Activated naive CD4-positive, alpha-beta T cell treated with anti-CD3 and anti-CD28 coated beads, Interleukin-2, amount 10 ng/mL, durations not matched to agents 7 days and 5 days (primary cell): ENCODE measurements at places on chromosomes 16 and 17.

GRCh38 chr17:54771409-54771915, 129.2 kb upstream of the TOM1L1 start:
- H3K4me3 ChIP-seq, result no peak overlapping the region
- DNase-seq, result no peak
- no peak overlapping the region for H3K27ac ChIP-seq

DNA sequence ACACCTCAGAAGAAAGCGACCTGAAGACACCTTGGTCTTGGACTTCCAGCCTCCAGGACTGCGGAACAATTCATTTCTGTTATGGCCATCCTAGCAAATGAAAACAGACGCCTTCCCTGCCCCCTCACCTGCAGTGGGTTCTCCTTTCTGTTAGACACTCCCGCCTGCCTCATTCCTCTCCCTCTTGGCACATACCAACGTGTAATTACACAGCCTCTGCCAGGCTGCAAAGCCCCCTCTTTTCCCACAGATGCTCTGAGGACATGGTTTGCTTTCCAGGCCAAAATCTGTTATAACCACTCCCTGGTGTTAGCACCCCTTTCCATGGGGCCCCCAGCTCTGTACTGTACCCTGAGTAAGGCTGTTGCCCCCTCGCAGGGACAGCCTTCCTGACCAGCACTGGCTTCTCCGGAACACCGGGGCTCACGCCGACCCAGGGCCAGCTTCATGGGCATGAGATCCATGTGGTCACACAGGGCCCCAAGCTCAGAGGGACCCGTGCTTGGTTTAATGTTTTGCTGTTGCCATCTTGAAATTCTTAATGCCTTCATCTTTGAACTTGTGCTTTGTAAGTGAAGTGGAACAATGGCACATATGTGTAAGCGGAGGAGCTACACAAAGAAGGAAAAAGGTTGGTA, 64.1 kb downstream of the SDK2 start:
- peaks cover 41% of the 10 kb centered on the region for H3K27me3 ChIP-seq
- no peaks in the 10 kb centered on the region for H3K4me1 ChIP-seq
- no peak for DNase-seq

GRCh38 chr17:373613-374230, 21.1 kb upstream of the RPH3AL start:
- no peak for DNase-seq
- H3K36me3 ChIP-seq, result no peaks in the 10 kb centered on the region
- H3K4me3 ChIP-seq, result no peak overlapping the region

- no peak overlapping the region for H3K4me3 ChIP-seq
- peaks cover 21% of the 10 kb centered on the region for H3K27me3 ChIP-seq
- H3K36me3 ChIP-seq, result no peaks in the 10 kb centered on the region
- H3K27ac ChIP-seq, result no peak overlapping the region
- H3K4me1 ChIP-seq, result peaks cover 3% of the 10 kb centered on the region
Measured at GRCh38 chr17:16981928-16982327, 10.0 kb upstream of the TNFRSF13B start.

DNA sequence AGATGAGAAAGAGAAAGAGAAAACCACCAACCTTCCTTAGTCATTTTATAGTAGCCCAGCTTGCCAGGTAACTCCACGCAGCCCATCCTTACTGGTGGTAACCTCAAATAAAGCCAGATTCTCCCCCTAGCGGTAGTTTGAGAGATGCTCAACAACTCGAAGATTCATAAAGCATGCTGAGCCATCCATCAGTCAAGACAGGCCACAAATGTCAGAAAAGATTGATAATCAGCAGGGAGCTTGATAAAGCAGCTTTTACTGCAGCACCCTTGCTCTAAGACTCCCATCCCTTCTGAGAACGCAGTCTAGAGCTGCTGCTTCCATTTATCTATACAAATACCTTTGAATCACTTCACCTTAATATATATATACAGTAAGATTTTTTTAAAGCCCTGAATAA, 451.5 kb upstream of the HSBP1 start:
- no peaks in the 10 kb centered on the region for H3K27me3 ChIP-seq
- no peaks in the 10 kb centered on the region for H3K4me1 ChIP-seq
- H3K4me3 ChIP-seq, result no peak overlapping the region
- H3K36me3 ChIP-seq, result no peaks in the 10 kb centered on the region
- no peak for DNase-seq

GRCh38 chr17:62109378-62109902, 44.4 kb upstream of the MED13 start:
- no peak overlapping the region for H3K27ac ChIP-seq
- H3K36me3 ChIP-seq, result no peaks in the 10 kb centered on the region
- H3K27me3 ChIP-seq, result peaks cover 17% of the 10 kb centered on the region
- no peaks in the 10 kb centered on the region for H3K4me1 ChIP-seq
- peak; percentile 79 for DNase-seq
- H3K4me3 ChIP-seq, result no peak overlapping the region

GRCh38 chr17:35692512-35693210, 38.8 kb upstream of the RASL10B start:
- H3K27ac ChIP-seq, result no peak overlapping the region
- H3K4me3 ChIP-seq, result no peak overlapping the region
- no peaks in the 10 kb centered on the region for H3K27me3 ChIP-seq
- peaks cover 44% of the 10 kb centered on the region for H3K36me3 ChIP-seq
- no peaks in the 10 kb centered on the region for H3K4me1 ChIP-seq

GRCh38 chr16:17316005-17316404, 154.8 kb downstream of the XYLT1 start:
- peaks cover 51% of the 10 kb centered on the region for H3K4me1 ChIP-seq
- H3K4me3 ChIP-seq, result no peak overlapping the region
- DNase-seq, result no peak
- no peaks in the 10 kb centered on the region for H3K27me3 ChIP-seq
- H3K27ac ChIP-seq, result no peak overlapping the region
